ENCODE measurements at places on chromosomes 6 and 20.

- DNase-seq = no peak
Observed at GRCh38 chr20:44209686-44210405, 725 bp downstream of the OSER1 start.

DNA sequence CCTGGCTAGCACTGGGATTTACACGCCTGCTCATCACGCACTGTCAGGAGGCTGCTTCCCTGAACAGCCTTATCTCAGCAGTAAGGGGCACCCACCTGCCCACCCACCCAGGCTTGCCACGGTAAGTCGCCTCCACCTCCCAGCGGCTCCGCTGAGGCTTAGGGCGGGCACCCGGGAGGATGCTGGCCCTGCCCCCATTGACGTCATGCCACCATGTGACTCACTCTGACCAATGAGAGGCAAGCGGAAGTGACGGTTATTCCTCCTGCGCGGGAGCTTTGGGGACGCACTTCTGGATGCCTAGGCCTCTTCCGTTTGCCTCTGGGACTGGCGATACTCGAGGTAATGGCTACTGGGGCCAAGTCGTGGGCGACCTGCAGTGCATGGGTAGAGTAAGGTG is 256.8 kb downstream of the QKI start:
- no peak for DNase-seq

GRCh38 chr6:107523794-107524193 is 33.9 kb downstream of the SOBP start:
- DNase-seq = no peak

- DNase-seq = peak; percentile 28
Observed at GRCh38 chr6:135183002-135183531, 2.0 kb downstream of the MYB start.

All from effector memory CD4-positive, alpha-beta T cell (primary cell).